ENCODE measurements at places on chromosomes 7 and 10. TPM values are rescaled to one million over a fixed set of nuclear protein-coding genes. Genes with fewer than 3 reads are reported as not detected.

MYPN gene
- 112 TPM for total RNA-seq

INA gene
- total RNA-seq = not detected

DNA sequence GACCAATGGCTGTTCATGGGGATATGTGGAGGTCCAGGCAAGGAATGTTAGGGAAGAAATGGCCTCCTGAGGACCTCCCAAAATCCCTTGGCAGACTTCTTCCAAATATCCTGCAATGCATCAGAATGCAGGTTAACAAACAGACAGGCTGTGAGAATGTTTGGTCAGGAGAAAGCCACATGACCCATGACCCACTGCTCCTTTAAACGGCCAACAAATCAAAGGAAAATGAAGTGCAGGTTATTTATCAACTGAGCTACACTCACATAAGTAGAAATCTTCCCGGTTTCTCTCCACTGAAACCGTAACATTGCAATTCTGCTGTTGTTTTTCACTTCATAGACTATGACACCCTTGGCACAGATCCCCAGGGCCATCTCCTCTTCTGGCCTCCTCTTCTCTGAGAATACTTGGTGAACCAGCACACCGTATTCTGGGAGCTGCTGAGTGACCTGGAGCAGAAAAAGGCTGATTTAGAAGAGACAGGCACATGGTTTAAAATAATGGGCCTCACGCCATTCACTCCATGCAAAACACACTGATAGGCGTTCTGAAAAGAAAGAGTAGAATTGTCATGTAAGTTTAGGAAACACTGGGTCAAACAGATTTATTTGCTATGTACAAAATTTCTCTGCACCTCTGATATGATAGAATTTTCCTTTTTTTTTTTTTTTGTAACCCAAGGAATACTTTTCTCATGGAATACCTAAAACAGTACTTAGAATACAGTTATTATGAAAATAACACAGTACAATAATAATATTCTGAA is 67.8 kb downstream of the FRMPD2 start:
- no peak for DNase-seq

CYCS gene
- 699 TPM for total RNA-seq

DNA sequence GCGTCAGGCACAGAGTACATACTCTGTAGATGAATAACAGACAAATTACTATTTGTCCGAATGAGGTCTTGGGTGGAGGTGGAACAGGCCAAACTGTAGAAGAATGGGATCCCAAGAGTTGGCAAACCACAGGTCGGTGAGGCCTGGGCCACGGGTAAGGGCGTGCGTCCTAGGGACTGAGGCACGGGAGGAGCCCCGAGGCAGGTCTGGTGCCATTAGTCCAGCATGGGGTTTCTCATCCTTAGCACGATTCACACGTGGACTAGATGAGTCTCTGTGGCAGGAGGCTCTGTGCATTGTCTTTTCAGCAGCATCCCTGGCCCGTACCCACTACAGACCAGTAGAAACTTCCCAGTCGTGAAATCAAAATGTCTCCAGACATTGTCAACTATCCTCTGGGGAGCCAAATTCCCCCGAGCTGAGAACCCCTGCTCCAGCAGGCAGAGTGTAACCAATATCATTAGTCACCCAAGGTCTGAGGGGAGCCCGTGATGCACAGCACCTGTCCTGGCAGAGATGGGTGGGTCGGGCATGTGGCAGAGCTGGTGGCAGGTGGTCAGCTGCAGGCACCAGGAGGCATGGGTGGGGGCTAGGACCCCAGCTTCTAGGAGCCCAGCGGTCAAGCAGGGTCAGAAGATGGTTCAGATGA is 61.3 kb downstream of the COL13A1 start:
- no peak for DNase-seq

DNA sequence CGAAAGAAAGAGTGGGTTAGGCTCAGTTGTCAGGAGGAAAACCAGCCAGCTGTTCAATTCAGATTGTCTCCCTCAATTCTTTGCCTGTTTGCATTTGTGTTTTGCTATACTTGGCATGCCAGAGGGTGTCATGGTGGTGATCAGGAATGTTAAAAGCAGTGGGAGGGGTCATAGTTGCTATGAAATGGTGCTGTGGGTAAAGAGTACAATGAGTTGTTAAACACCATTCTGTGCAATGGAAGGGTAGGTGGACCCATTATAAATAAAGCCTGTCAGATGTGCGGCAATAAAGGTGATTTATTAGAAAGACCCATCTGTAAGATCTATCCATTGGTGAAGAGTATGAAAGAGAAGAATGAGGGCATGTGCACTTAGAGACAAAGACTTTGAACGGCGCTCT is 82.2 kb downstream of the MRPL32 start:
- no peak for DNase-seq

SPDYE8 gene
- not detected for total RNA-seq

- no peak for DNase-seq
Measured at GRCh38 chr10:92125144-92125543, 165.7 kb downstream of the CPEB3 start.

- DNase-seq = no peak
Measured at GRCh38 chr10:359093-359492, 223.8 kb downstream of the ZMYND11 start.

NME8 gene
- total RNA-seq = not detected

SPDYE2 gene
- total RNA-seq = not detected

GRCh38 chr7:77223261-77223660 is 23.6 kb upstream of the FGL2 start:
- no peak for DNase-seq

DNA sequence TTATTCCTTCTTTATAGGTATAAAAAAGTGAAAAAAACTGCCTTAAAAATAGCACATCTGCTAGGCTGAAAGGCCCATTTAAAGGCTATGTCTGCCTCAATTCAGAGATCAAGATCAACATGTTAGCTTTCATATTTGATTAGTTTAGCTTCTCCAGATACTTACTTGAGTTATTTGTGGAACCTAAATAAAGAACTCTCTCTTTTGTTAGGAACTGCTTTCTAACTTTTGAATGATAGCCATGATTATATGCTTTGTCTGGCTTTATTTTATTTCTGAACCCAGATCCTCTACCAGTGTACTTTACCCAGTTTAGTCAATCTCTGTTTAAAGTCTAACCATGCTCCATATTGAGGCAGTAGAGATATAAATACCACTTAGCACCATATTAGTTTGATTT is 515.5 kb upstream of the SEMA3D start:
- no peak for DNase-seq

RPS24 gene
- 880 TPM for total RNA-seq

GRCh38 chr10:103842605-103843004 is 12.8 kb downstream of the SH3PXD2A start:
- DNase-seq = no peak

DNA sequence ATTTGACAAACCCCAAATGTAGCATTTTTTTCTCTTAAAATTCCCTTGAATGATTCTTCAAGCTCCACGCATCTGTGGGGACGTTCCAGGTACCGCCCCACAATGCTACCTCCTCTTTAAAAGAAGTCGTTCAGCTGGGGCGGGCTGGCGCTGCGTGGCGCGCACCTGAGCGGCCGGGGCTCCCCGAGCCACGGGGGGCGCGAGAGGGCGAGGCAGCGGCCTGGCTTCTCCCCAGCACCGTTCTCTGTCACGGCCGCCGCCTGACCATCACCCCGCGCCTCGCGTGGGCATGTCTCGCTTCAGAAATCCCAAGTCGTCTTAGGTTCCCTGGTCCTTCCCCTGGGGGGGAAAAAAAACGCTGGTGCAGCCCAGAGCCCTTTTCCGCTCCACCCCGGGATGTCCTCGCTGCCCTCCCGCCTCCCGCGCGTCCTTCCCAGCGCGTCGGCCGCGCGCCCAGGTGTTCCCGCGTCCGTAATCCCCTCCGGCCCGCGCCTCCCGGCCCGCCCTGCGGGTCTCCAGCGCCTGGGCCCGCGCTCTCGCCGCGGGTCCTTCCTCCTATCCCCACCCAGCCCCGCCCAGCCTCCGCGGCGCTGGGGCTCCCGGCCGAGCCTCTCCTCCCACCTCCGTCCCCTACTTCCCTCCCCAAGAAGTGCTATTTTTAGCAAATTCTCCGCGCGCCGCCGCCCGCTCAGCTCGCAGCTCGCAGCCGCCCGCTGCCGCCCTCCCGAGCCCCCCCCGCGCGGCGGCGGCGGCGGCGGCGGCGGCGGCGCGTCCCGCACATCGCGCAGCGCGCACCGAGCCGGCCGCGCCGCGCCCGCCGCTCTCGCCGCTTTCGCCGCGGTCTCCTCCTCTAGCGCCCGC is 58.7 kb upstream of the PRPS1L1 start:
- peak; percentile 66 for DNase-seq

SMC3 gene
- 23.3 TPM for total RNA-seq

NPC1L1 gene
- total RNA-seq = 0.05 TPM

LEP gene
- 2.7 TPM for total RNA-seq

OPALIN gene
- not detected for total RNA-seq

LRRC4 gene
- total RNA-seq = 2.4 TPM

- no peak for DNase-seq
Measured at GRCh38 chr7:96837593-96837992, 127.9 kb upstream of the SEM1 start.

DNA sequence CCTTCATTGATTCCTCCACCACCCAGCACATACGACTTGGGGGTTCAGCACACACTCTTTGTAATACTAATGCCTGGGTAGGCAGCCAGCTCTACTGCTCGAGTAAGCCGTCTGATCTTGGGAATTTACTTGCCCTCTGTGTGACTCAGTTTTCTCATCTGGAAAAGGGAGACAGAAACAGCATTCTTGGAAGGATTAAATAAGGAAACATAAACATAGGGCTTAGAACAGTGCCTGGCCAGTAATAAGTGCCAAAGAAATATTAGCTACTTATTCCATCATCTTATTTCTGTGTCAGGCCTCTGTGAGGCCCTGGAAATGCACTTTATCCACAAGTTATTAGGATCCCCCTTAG is 130.1 kb downstream of the TNS3 start:
- no peak for DNase-seq

DNA sequence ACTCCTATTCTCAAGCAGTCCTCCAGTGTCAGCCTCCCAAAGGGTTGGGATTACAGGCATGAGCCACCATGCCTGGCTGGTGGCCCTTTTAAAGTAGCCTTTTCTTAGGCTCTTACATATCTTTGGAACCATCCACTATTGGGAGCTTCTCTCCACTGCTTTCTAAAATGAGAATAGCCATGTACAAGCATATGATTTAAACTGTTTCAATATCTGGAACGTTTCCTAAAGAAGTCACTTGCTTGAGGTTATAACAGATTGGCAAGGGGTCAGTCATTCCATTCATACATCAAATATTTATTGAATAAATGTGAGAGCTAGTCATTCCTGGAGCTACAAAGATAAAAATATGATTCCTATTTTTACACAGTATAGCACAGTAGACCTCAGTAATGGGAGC is 97.4 kb upstream of the LRGUK start:
- DNase-seq = no peak

DNA sequence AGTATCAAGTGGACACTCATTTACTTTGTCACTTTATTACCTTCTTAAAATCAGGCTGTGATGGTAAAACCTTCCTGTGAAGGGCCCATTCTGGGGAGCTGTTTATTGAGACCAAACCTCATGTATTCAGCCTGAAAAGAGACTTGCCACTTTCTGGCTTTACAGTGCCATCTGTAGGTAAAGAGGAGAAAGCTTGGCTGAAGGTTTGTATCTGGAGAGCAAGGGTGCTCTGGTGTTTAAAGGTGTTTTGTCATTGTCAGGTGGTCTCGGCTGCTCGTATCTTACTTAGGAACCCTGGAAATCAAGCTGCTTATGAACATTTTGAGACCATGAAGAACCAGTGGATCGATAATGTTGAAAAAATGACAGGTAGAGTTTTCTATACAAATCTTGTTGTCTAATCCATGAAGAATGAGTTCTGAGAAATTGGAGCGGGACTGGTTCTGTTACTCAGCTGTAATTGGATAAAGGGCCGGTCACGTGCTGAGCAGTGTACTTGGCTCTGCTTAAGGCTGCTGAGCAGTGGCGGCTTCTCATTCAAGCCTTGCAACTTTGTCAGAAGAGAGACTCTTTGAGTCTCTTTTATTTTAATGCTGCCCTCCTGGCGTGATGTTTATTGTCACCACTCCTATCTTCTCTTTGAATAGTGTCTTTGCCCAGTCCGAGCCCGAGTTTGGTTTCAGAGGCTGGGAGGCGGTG is 46.9 kb downstream of the AP3M1 start:
- no peak for DNase-seq

- no peak for DNase-seq
Measured at GRCh38 chr7:36127075-36127740, 25.8 kb upstream of the EEPD1 start.

DNA sequence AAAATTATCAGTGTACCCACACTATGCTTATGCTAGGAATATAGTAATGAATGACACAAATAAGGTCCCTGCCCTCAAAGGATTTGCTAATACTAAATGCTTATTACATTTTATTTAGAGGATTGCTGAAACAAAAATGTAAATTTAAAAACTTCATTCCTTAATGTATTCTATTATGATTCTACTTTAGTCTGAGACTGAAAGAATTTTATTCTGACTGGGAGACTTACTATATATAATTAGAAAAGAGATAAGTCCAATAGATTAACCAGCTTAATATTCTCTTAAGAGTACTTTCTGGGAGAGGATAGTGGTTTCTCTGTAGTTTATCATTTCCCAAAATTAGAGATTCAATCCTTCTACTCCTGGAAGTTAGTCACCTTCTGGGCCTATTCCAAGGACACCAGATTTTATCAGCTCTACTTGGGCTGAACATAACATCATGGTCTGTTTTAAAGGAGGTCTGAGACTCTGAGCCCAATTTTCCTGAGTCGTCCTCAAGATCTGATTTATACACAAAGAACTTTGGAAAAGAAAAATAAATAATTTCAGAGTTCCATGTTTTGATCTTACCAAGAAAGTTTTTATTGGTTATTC is 41.1 kb downstream of the ASZ1 start:
- no peak for DNase-seq

DNA sequence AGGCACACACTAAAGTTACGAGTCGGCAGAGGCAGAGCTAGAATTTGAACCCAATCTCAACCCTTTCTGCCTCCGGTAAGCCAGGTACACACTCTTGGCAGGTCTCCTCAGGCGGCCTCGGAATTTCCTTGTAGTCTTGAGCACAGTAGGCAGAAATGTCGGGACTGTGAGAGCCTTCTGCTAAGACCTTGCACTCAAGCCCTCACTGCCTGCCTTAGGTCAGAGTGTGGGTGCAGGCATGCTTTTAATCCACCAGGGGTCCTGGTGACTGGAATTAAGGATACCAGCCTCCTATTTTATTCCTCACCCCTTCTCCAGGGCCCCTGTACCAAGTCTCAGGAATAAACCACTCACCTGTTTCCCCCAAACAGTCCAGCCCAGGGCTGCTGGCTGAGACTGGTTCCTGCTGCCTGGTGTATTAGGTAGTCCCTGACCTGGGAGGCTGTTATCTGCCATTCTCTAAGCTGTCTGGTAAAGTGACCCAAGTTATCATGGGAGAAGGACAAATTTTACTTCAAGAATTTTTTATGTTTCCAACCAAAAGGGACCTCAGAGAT is 855 bp downstream of the ATP6V1F start:
- DNase-seq = no peak

- DNase-seq = no peak
Measured at GRCh38 chr10:14262836-14263425, 67.8 kb downstream of the FRMD4A start.

- DNase-seq = no peak
Measured at GRCh38 chr10:112382515-112383235, 8.8 kb downstream of the ACSL5 start.

SNX13 gene
- total RNA-seq = 46.7 TPM

PSTK gene
- 1.5 TPM for total RNA-seq

- no peak for DNase-seq
Measured at GRCh38 chr7:16811551-16811950, 6.8 kb upstream of the AGR2 start.

GBX1 gene
- 2.4 TPM for total RNA-seq

PCLO gene
- 1.7 TPM for total RNA-seq

GRCh38 chr10:131795761-131796160 is 105.0 kb upstream of the PPP2R2D start:
- no peak for DNase-seq
